ENCODE measurements at places on chromosomes 16 and 17.

DNA sequence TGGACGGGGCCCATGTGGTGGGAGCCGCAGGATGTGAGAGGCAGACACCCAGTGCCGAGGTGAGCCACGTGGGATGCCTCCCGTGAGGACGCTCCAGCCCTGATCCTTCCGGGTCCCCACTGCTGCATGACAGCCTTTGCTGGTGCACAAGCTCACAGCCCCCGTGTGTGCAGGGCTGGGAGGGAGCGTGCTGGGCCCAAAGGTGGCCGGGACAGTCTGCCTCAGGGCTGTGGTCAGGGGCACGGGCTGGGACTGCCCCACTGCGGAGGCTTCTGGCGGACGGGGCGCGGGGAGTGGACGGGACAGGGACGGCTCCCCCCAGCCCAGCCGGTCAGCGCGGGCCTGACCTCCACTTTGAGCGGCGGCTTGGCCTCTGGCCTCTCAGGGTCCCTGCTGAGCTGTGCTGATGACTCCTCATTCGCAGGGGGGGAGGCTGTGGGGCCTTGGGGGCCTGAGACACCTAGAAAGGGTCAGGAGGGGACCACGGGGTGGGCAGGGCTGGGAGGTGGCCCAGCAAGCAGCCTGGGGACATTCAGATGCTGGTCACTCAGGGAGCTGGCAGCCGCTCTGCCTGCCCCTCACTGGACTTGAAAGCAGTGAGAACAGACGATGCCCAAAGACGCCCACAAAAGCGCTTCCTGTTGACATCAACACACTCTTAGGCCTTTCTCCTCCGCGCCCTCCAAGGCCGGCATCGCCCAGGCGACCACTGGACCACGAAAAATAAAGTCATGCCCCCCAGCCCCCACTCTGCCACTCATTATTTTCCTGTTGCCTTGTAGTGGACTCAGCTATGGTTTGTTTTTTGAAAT lies 9.3 kb upstream of the METRNL start:
- DNase-seq: no peak

DNA sequence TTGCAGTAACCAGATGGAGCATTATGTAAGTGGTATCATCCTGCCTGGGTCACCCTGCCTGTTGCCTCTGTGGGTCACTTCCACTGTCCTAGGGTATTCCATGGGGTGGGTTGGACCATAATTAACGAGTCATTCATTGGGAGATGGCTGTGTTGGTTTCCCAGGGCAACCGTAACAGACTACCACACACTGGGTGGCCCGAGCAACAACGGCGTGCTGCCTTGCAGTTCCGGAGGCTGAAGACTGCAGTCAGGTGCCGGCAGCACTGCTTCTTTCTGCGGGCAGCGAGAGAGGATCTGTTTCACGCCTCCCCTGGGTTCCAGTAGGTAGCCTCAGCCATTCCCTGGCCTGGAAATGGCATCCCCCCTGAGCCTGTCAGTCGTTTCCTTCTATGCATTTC lies 28.9 kb upstream of the CMIP start:
- DNase-seq: no peak

- DNase-seq: no peak
Observed at GRCh38 chr17:7807206-7807605, 26.8 kb upstream of the KDM6B start.

- DNase-seq: no peak
Observed at GRCh38 chr17:9677896-9678295, 32.6 kb downstream of the USP43 start.

- DNase-seq: no peak
Observed at GRCh38 chr17:44878627-44879221, 20.5 kb downstream of the EFTUD2 start.

- DNase-seq: no peak
Observed at GRCh38 chr17:32161029-32161428, 18.7 kb downstream of the RHOT1 start.

GRCh38 chr17:19641687-19642372 lies 6.7 kb upstream of the ALDH3A2 start:
- no peak for DNase-seq

DNA sequence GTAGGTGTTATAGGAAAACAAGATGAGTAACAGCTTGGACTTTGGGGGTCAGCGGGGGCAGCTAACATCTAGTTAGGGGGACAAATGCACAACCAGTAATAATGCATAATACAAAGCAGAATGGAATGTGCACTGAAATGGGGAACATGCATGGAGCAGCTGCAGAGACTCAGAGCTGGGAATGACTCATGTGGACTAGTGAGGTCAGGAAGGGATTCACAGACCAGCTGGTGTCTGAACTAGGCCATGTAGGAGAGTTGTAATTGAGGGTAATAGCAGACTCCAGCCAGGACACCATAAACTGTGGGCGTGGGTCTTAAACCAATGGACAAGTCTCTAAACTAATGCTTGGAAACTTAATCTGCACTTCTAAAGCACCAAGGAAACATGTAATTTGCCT lies 176.8 kb upstream of the ASIC2 start:
- DNase-seq: no peak

DNA sequence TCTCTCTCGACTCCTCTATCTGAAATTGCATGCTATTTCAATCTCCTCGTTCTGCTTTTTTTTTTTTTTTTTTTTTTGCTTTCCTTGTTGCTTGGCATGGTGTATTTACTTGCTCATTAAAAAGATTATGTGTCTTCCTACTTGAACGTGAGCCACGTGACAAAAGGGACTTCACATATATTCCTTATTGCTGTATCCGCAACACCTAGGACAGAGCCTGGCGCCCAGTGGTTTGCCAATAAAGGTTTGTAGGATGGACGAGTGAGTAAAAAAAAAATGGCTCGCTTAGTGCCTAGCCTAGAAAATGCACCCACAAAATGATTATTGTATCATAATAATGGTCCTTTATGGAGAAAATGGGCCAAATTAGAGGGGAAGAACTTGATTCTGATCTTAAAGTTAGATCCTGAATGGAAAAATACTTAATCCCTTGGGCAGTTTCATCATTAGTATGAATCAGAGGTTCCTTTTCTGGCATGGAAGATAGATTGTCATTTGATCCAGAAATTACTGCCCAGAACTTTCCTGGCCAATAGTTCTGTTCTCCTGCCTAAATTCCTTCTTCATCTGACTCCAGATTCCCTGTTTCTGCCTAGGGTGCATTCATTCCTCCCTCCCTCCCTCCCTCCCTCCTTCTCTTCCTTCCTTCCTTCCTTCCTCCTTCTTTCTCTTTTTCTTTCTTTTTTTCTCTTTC lies 13.6 kb upstream of the TMEM220 start:
- DNase-seq: no peak

DNA sequence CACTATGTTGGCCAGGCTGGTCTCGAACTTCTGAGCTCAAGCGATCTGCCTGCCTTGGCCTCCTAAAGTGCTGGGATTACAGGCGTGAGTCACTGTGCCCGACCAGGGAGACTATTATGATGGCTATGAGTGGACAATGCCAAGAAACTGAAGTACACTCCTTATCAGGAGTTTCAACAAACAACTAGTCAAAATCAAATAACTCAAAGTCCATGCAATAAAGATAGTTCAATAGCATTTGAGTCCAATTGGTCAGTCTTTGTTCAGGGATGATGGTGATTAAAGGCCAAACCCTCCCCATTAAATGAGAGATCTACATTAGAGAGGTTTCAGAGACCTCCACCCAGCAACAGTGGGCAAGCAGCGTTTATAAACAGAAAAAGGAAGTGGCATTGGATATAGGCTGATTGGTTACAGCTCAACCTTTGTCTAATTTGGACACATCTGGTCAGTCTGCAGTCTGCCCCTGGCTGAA lies 8.0 kb downstream of the CHST5 start:
- no peak for DNase-seq

GRCh38 chr16:84765616-84766580 lies 53.9 kb upstream of the CRISPLD2 start:
- no peak for DNase-seq

- no peak for DNase-seq
Observed at GRCh38 chr17:41659427-41660212, 29.1 kb upstream of the EIF1 start.

- DNase-seq: no peak
Observed at GRCh38 chr17:50091918-50092285, 3.2 kb upstream of the PDK2 start.

- DNase-seq: no peak
Observed at GRCh38 chr17:67443931-67444595, 67.0 kb downstream of the PITPNC1 start.

- no peak for DNase-seq
Observed at GRCh38 chr17:29007860-29008455, 2.1 kb upstream of the SEZ6 start.

DNA sequence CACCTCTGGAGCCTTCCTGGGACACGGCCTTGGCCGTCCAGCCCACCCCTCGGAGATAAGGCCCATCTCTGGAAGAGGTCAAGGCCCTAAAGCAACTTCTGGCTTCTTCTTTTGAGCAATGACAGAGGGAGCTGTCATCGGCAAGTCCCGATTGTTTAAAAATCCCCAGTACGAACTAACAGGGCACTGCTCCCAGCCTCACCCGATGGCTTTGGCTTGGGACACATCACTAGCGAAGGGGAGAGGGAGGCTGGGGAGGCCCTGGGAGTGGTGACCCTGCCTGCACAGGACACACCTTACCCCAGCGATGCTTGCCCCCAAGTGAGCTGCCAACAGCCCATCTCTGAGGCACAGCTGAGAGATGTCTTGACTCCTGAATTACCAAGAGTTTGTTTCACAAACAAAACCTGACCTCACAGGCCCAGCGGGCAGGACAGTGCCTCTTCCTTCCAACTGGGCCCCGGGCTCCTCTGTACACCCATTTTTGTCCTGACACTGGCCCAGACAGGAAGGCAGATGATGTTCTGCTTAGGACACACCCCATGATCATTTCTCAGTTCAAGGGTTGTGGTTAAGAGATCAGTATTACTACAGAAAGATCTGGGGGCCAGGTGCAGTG lies 4.8 kb downstream of the SYNGR2 start:
- DNase-seq: no peak

GRCh38 chr17:27439342-27439741 lies 16.9 kb upstream of the KSR1 start:
- DNase-seq: no peak

DNA sequence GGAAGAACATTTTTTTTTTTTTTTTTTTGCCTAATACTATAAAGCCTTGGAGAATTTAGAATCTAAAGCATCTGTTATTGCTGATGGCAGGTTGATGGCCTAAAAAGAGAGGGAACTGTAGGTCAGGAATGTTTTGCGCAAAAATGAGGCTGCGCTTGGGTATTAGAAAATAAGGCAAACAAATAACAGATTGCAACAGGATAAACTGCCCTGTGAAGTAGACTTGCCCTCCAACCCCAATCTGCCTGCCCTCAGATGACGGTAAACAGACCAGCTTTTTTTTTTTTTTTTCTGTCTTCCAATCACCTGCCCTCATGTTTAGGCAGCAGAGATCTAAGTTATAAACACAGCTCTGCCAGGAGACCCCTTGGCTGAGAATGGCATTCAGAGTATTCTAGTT lies 3.8 kb upstream of the DHX8 start:
- DNase-seq: no peak

DNA sequence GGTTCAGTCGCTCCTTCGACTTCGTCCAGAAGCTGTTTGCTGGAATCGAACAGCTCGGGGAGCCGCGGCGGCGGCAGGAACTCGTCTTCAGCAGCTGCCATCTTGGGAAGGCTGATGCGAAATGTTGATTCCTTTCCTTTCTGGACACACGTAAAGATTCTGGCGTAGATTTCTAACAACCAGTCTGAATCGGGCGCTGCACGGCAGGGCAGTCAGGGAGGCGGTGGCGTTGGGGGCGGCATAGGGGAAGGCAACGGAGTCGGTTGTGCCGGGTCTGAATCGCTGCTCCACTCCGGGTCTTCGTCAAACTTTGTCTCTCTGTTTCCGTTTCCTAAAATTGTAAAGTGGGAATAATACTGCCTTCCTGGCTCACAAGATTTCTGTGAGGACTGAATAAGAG lies 30.3 kb downstream of the TEX14 start:
- DNase-seq: no peak

DNA sequence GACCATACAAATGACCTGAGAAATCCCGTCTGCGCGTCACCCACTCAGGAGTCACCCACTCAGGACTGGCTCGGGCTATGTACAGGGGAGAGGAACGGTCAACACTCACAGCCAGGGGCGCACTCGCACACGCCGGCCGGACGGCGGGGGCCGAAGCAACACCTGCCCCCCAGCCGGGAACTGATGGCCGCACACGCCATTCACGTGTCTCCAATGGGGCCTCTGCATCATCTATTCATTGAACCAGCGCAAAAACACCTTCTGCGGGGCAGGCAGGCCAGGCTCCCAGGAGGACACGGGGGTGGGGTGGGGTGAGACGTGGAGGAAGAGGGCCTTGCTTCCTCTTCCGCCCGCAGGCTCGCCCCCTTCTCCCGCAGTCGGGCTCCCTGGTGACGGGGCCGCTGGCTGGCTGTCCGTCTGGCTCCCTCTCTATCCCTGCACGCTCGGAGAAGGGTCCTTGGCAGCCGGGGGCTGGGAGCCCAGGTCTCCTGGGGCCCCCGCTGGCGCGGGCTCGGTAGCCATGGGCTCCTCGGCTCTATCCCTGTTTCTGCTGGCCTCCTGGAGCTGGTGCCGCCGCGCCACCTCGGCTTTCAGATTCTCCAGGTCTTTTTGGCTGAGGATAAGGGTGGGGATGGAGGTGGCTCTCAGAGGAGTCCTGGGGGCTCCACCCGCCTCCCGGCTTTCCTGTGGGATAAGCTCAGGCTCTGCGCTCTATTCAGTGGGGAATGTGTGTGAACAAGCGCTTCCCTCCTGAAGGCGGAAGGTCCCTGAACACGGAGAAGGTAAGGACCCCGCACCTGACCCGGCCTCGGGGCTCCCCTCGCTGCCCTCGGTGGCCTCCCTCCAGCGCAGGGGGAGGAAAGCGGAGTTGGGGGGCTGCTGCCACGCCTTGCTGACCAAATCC lies 21.1 kb downstream of the CLUH start:
- DNase-seq: no peak

DNA sequence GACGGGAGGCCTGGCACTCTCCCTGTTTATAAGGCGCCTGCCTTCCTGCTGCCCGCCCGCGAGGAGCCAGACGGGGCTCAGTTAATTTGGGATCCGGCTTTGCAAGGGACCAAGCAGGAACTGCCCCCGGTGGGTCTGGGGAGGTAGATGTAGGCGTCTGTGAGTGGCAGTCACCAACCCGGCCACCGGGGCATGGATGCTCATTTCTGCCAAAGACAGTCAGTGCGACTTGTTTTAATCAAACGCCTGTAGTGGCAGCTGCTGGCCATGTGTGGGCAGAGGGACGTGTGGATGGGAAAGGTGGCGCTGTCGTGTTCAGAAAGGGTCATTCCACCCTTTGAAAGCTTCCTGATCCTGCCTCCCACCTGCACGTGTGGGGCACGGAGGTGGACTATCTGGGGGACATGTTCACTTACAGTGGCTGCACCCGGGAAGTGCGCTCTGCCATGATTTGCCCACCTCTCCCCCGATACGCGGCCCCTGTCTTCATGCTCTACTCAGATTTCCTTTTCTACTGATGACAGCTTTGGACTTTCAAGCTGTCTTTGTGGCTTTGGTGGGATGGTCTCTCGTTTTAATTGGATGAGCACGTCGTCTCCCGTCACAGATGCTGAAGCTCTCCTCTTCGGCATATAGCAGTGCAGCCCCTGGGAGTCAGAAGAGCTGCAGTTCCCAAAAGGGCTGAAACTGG lies 60.3 kb upstream of the CIBAR2 start:
- no peak for DNase-seq

GRCh38 chr16:88419790-88420189 lies 33.3 kb upstream of the ZFPM1 start:
- no peak for DNase-seq

- no peak for DNase-seq
Observed at GRCh38 chr17:35795007-35795870, at the start of gene MMP28. TSS of gene MMP28 (minus strand) at chr17:35795641. CDS start at chr17:35795377, 264 bp downstream.

- DNase-seq: no peak
Observed at GRCh38 chr17:35345926-35346771, 27.3 kb downstream of the SLFN11 start.

- no peak for DNase-seq
Observed at GRCh38 chr16:1651094-1651973, 26.7 kb upstream of the JPT2 start.
